ENCODE measurements at places on chromosomes 6 and 20.

- DNase-seq = peak; percentile 59
Measured at GRCh38 chr20:3470627-3471396, at the start of gene ATRN. Gene ATRN, plus strand, starts transcription at chr20:3471018. Its CDS starts 90 bp downstream, at chr20:3471108.

DNA sequence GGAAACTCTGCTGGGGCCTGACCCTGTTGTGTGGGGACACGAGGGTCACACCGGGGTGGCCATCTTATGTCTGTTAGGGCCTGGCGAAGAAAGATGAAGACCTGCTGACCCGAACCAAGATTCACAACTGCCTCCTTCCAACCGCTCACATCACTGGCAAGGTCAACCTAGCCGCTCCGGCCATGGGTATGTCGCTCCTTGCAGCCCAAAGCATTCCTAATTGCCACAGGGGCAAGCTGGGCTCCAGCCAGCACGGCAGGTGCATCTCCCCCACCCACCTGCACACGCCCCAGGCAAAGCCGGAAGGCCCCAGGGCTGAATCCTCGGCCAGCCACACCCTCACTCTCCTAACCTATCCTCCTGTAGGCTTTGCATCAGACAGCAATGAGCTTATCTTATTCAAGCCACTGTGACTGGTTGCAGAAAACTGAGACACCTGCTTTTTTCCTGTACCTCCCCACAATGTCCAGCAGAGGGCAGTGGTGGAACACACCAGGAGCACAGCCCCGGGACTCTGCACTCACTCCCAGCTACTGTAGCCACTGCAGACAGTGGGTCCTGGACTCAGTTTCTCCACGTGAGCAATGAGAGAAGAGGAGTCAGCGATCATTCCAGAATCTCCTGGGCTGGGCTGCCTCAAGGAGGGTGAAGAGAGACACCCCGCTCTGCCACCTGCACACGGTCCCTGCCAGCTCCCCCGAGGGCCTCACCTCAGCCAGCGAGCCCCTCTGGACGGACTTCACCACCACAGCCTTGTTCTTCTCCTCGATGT lies 170.2 kb downstream of the PREX1 start:
- peak; percentile 13 for DNase-seq

- DNase-seq = no peak
Measured at GRCh38 chr6:18785810-18786490, 398.8 kb downstream of the RNF144B start.

- no peak for DNase-seq
Measured at GRCh38 chr6:108132863-108133262, 33.0 kb upstream of the NR2E1 start.

DNA sequence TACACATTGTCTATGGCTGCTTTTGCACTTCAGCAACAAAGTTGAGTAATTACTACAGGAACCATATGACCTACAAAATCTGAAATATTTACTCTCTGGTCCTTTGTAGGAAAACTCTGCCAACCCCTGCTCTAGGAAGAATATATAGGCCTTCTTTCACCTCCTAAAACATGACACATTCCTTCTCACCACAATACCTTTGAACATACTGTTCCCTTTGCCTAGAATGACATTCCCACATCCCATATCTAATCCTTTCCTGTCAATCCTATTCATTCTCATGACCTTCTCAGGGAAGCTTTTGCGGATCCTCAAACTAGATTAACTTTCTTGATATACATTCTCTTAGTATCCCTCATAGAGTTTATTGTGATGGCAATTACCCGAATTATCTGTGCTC lies 18.0 kb upstream of the NCOA6 start:
- DNase-seq = no peak

- DNase-seq = no peak
Measured at GRCh38 chr6:2132416-2132815, 113.0 kb downstream of the GMDS start.

DNA sequence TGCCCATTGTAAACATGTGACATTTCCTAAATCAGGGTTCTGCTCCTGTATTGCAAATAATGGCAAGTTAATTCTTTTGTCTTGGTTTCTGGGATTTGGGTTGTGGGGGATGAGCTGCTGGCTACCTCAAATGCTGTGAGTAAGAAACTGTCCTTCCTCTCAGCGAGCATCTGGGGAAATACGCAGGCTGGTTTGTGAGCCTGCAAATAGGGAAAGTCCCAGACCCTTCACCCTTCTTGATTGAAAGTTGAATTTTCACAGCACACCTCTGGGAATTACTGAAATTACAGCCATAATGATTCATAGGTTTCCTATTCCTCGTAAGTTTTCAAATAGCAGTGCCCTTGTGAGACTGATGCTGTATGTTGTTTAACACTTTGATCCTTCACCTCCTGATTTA lies 138.1 kb downstream of the TBXT start:
- no peak for DNase-seq

GRCh38 chr6:20582586-20583443 lies 48.6 kb downstream of the CDKAL1 start:
- no peak for DNase-seq

- no peak for DNase-seq
Measured at GRCh38 chr20:58993332-58994248, 12.5 kb downstream of the NELFCD start.

DNA sequence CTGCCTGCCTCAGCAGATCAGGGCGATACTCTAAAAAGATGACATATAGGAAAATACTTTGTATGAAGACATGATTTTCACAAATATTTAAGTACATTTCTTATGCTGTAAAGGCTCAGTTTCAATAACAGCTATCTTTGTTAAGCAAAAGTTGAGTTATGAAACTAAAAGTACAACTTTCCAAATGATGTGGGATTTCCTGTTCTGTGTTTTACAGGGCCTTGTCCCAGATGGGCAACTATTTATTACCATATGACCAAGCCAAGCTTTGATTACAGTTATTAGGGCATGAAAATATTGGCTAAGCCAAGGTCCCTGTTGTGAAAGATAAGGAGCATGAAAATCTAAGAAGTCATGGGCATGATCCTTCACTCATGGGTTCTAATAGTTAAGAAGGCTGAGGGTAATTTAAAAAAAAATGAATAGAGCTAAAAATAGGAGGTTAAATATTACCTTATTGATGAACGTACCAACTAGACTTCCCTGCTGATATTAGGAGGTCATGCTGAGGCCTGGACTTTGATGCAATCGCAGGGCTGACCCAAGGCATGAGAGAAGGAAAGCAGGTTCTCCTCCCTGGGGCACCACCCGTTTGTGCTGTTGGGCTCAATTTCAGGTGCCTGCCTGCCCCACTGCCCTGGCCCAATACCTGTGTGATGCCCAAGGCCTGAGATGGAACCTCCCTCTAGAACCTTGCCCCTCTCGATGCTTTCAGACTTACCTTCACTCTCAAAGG lies 294.4 kb upstream of the PRDM1 start:
- no peak for DNase-seq

- no peak for DNase-seq
Measured at GRCh38 chr6:66675906-66676305, 968.9 kb upstream of the EYS start.

DNA sequence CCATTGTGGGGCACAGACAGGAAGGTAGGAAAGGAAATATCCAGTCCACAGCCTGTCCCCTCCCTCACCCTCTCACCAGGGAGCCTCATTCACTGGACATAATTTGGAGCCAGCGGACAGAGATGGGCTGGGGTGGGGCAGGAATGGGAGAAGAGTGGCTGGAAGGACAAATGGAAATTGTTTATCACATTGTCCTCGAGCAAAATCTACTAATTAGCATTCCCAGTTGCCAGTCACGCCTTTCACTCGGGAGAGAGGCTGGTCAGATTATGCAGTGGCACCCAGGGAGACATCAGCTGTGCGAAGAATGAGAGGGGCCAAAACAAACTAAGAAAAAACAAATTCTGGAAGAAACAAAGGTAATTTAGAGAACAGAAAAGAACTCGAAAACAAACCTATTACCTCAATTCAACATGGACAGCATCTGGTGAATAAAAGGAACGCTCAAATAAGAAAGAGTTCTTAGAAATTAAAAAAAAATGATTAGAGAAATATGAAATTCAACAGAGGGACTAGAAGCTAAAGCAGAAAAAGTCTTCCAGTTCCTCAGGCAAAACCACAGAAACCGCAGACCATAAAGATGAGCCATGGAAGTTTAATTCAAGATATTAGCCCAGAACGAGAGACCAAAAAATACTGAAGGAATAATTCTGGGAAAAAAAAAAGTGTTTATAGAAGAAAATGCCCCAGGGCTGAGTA lies 108.5 kb upstream of the RALGAPA2 start:
- DNase-seq = no peak

- DNase-seq = no peak
Measured at GRCh38 chr20:2749951-2750490, 50.4 kb downstream of the CPXM1 start.

- no peak for DNase-seq
Measured at GRCh38 chr6:34059136-34059731, 86.7 kb downstream of the GRM4 start.
